ENCODE measurements at places on chromosomes 6 and 20.
A peak's percentile ranks its signal among the peaks of the same experiment; 100 is the strongest.

- DNase-seq = peak; percentile 19
These were observed 54.7 kb downstream of the PTPRK start for GRCh38 chr6:128465368-128466343.

DNA sequence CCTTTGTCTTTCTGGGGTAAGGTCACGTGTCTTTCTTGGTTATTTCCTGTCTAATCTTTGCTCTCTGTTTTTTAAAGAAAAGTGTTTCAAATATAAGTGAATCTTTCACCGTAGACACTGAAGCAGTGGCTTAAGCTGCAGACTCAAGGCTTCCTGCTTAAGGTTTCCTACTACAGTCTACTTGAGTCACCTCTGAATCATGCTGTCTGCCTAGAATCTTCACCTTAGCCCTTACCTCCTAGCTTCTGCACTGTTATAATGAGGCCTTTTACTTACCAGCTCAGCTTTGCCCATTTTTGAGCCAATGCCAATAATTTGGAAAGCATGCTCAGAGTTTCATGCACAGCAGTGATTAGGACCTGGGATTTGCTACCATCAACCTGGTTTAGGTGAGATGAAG is 30.6 kb downstream of the ADGRF4 start:
- DNase-seq = peak; percentile 31

DNA sequence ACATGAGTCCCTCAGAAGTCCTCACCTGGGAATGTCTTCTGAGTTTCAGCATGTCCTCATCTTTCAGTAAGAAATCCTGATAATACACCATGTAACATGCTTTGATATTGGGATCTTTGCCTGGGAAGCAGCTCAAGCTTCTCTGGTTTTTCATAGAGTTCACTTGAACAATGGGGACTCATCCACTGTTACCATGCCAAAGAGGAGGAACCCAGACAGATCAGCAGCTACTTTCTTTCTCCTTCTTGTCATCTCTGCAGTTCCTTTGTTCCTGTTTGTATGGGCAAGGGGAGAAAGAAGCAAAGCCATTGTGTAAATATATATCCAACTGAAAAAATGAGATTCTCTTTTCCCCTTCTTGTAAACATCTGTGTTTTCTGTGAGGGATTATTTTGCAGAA is 450.6 kb upstream of the HS3ST5 start:
- DNase-seq = no peak

GRCh38 chr6:34531580-34532201 is 24.4 kb downstream of the SPDEF start:
- peak; percentile 79 for DNase-seq

DNA sequence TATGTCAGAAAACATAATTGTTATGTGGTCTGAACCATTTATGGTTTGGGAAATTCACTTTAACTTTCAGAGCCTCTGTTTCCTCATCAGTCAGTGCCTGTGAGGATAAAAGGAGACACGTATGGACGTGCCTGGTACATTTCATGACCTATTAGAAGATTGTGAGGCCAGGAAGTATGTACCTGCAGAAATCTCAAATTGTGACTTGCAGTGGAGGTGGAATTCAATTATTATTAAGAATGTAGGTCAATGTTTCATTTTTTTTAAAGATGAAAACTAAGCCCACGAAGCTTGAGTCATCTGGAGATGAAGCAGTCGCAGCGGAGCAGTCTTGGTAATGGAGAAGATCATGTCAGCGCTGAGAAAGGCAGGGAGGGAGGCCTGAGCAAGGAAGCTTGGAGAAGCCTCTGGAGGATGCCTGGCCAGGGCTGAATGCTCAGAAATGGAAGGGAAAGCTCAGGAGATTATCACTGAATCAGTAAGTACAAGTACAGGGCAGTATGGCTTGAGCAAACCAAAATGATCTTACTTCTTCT is 3.9 kb upstream of the DSE start:
- no peak for DNase-seq

DNA sequence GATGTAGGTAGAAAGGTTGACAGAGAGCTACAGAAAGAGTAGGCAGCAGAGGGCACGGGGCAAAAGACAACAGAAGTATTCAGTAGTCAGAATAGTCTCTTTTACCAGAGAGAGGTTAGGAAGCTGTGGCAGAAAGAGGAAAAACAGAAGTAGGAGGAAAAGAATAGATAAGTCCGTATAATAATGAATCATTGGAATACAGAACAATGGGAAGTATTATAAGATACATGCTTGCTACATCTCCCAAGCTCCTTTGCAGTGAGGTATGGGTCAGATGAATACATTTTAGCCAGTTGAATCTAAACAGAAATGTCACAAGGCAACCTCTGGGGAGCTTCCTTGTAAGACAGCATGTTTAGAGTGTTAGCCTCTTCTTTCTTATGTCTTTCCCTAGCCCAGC is 570.5 kb upstream of the CITED2 start:
- no peak for DNase-seq

DNA sequence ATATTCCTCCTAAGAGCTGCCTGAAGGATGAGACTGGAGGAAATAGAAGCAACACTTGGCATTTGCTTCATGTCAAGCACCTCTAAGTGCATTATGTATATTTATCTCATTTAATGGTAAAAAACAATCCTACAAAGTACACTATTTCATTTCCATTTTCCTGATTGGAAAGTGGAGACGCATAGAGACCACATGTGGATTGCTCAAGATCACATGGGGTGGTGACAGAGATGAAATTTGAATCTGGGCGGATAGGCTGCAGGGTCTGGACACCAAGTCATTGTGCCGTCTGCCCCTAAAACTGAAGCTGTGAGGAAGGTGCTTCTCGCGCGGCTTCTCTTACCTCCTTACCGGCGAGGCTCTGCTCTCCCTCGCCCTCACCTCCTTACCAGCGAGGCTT is 30.3 kb downstream of the BANF2 start:
- no peak for DNase-seq

DNA sequence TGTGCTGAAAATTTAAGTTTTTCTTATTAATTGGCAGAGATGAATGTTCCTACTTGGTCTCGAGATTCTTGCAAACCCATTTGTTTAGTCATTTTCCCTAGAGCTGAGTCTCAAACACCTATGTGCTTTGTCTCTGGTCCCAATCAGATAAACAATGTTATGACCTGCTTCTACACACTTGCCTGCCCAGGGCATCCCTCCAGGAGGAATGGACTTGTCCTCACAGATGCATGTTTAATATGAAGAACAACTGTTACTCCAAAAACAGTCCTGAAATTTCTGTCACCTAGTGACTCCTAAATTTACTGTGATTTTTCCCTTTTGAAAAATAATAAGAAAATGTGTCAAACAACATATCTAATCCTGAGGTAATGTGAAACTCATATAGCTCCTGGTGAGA is 43.7 kb downstream of the HDGFL1 start:
- no peak for DNase-seq

DNA sequence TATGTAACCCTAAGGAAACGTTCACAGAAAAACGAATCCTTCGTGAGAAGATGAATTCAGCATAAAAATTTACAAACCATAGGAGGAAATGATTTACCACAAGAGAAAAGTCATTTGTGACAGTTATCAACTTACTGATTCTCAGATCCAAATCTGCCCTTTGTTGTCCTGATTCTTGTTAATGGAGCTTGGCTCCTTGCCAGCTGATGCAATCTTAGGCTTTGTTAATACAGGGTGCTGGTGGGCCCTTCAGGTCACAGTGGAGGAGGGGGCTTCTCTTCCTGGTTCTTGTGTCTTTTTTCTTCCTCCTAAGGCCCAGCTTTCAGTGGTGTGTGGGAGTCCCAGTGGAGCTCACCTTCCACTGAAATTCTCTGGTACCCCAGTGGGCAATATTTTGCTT is 108.4 kb upstream of the MAP3K7 start:
- no peak for DNase-seq

DNA sequence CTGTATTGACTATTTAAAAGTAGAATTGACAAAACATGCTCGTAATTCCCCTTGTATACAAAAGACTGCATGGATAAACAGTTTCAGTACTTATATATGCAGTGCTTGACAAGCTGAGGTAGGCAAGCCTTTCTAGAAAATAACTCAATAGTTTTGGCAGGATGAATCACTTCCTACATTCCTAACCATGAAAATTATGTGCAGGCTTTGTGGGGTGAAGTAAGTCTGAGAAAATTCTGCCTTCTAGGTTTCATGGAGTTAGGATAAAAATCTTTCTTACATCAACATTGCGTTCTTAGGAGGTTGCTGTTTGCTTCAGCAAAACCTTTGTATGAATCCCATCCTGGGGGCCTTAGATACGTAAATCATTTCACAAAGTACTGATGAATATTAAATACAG is 801.4 kb upstream of the EYS start:
- peak; percentile 21 for DNase-seq

GRCh38 chr6:31122791-31123706 is 2.8 kb upstream of the CDSN start:
- DNase-seq = peak; percentile 53

- no peak for DNase-seq
These were observed 33.8 kb upstream of the MRPS10 start for GRCh38 chr6:42251500-42251899.

- no peak for DNase-seq
These were observed 17.4 kb upstream of the SLCO4A1 start for GRCh38 chr20:62624719-62625453.

GRCh38 chr6:117288083-117288715 is 22.8 kb downstream of the VGLL2 start:
- DNase-seq = no peak
